Peyer's patch (tissue), 4 donors: ENCODE measurements at places on chromosomes 6 and 20. TPM values are rescaled to one million over a fixed set of nuclear protein-coding genes. Genes with fewer than 3 reads are reported as not detected.

REM1 gene
- total RNA-seq = not detected

SMPD2 gene
- total RNA-seq = 25.2 TPM

RBCK1 gene
- 135 TPM for total RNA-seq

CST7 gene
- 4.7 TPM for total RNA-seq

RAB44 gene
- 3.3 TPM for total RNA-seq

DPM1 gene
- total RNA-seq = 28.4 TPM

RIPOR2 gene
- 5.8 TPM for total RNA-seq

DNA sequence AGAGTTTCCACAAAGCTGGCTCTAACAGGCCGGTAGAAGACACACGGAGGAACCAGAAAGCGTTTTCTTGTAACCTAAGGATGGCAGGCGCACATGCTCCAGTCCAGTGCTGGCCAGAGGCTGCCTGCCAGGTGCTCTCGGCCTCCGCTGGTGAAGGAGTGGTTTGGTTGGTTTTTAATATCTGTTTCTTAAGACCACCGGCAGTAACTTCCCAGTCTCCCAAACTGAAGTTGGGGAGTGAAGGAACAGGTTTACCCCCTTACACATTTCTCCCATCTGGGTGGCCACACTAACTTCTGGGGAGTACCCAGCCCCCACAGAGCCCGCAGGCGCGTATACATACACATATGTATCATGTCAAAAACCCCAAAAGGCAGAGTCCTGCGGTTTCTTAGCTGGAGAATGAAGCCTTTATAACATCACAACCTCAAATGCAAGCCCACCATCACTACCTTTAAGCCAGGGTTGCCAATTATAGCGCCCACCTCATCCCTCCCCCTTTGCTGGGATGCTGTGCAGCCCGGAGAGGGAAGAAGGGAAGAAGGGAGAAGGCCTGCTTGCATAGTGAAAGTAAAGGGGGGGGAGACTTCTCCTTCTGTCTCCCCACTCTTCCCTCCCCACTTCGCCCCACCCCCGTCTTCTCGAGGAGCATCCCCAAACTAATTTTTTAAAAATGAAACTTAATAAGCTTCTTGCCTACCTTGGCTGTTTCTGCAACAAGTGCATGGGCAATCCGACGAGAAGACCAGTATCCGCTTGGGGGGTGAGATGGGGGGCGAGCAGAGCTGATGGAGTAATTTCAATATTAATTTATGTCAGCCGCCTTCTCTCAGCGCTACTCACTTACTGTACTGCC is 1.0 kb downstream of the TRERF1 start:
- peak overlapping the region; percentile 89 for H3K27ac ChIP-seq
- no peaks in the 10 kb centered on the region for H3K27me3 ChIP-seq
- peak; percentile 52 for DNase-seq
- no peaks in the 10 kb centered on the region for H3K36me3 ChIP-seq

DNA sequence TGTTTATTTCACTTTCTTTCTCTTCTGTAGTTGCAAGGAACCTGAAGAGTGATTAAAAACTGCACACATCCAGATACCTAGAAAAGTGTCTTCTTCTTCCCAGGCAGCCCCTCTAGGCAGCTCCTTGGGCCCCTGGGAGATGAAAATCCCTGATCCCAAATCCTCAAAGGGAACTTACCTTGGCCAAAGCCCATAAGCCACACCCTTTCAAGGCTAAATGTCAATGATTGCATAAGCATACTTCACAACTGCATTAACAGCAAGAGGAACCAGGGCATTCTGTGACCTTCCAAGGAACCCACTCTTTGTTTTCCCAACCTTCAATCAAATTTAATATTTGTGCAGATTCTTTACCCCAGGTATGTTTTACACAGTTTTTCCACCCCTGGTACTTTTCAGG is 4.4 kb upstream of the HMGN3 start:
- no peaks in the 10 kb centered on the region for H3K27me3 ChIP-seq
- no peak overlapping the region for H3K4me3 ChIP-seq
- H3K36me3 ChIP-seq = no peaks in the 10 kb centered on the region
- no peaks in the 10 kb centered on the region for H3K4me1 ChIP-seq
- no peak overlapping the region for H3K27ac ChIP-seq

- H3K36me3 ChIP-seq = no peaks in the 10 kb centered on the region
- H3K27ac ChIP-seq = no peak overlapping the region
- DNase-seq = no peak
- no peaks in the 10 kb centered on the region for H3K27me3 ChIP-seq
Observed at GRCh38 chr6:107032051-107032450, 4.1 kb downstream of the MTRES1 start.

- H3K27me3 ChIP-seq = no peaks in the 10 kb centered on the region
- H3K36me3 ChIP-seq = no peaks in the 10 kb centered on the region
- DNase-seq = peak; percentile 38
- no peak overlapping the region for H3K27ac ChIP-seq
Observed at GRCh38 chr6:168293636-168294530, 25.7 kb downstream of the DACT2 start.

GRCh38 chr6:124226396-124226795 is 422.7 kb downstream of the NKAIN2 start:
- no peak overlapping the region for H3K4me3 ChIP-seq
- H3K27me3 ChIP-seq = no peaks in the 10 kb centered on the region
- no peak overlapping the region for H3K27ac ChIP-seq
- H3K36me3 ChIP-seq = no peaks in the 10 kb centered on the region
- H3K4me1 ChIP-seq = no peaks in the 10 kb centered on the region
- DNase-seq = no peak

DNA sequence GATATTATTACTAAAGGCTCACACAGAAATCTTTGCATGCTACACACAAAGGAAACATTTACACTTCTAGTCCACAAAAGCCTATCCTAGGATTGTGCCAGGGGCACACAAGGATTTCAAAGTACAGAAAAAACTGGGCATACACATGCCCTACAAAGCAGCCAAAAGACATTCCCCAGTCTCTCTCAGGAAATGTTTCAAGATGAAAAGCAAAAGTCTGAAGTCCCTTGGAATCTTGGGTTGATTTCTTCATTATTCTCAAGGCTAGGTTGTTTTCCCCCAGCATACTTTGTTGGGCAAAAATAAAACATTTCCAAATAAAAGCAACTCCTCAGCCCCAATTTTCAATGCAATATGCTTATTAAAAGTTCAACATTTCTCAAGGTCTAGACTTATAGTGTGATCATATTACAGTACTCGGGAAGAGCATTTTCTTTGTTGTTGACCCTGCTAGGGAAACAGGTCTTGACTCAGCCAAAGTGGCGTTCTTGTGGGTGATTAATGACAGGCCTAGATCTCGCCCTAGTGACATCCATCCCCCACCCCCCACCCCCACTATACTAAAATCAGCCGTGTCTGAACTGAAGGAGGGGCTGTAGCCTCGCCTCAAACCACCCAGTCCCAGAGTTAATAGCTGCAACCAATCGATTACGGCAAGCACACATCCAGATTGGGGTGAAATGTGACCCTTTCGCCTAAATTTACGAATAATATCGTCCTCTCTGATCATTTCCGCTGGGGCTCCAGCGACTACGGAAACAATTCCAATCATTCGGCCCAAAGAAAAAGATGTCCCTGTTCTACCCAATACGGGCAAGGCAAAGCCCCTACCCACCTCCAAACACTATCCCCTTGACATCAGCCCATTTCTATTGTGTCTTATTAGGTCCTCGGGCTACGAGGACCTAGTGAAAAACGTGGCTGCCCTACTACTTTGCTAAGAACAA is 1.4 kb downstream of the AKIRIN2 start:
- no peaks in the 10 kb centered on the region for H3K27me3 ChIP-seq
- DNase-seq = peak; percentile 36
- H3K4me1 ChIP-seq = no peaks in the 10 kb centered on the region
- no peaks in the 10 kb centered on the region for H3K36me3 ChIP-seq
- H3K4me3 ChIP-seq = peak overlapping the region; percentile 94
- peak overlapping the region; percentile 96 for H3K27ac ChIP-seq

- no peak overlapping the region for H3K4me3 ChIP-seq
- H3K4me1 ChIP-seq = no peaks in the 10 kb centered on the region
- DNase-seq = no peak
- no peaks in the 10 kb centered on the region for H3K27me3 ChIP-seq
- H3K36me3 ChIP-seq = no peaks in the 10 kb centered on the region
- no peak overlapping the region for H3K27ac ChIP-seq
Observed at GRCh38 chr6:27213544-27214125, 33.9 kb upstream of the PRSS16 start.

- H3K27ac ChIP-seq = no peak overlapping the region
- no peaks in the 10 kb centered on the region for H3K4me1 ChIP-seq
- H3K36me3 ChIP-seq = no peaks in the 10 kb centered on the region
- H3K27me3 ChIP-seq = no peaks in the 10 kb centered on the region
Observed at GRCh38 chr6:126091466-126091865, 105.1 kb downstream of the TRMT11 start.

GRCh38 chr20:24576447-24576846 is 107.0 kb downstream of the SYNDIG1 start:
- no peaks in the 10 kb centered on the region for H3K36me3 ChIP-seq
- DNase-seq = no peak
- H3K4me1 ChIP-seq = no peaks in the 10 kb centered on the region
- no peak overlapping the region for H3K4me3 ChIP-seq

DNA sequence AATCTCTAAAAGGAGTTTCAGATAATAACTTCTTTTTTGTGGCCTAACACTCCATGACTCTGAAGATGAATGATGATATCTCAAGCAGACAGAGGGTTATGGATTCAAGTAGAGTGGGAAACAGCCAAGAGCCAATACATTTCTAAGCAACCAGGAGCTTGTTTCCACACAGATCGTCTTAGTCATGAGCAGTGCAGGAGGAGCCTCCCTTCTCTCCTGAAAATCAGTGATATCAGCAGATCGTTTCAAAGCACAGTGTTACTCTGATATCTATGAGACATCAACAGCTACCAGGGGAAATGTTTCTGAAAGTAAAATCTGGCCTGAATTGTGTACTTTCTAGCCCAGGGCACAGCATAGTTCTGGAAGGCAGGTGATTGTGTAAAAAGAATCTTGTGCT is 11.5 kb downstream of the ADGRG6 start:
- DNase-seq = no peak
- no peaks in the 10 kb centered on the region for H3K36me3 ChIP-seq
- no peak overlapping the region for H3K27ac ChIP-seq
- no peaks in the 10 kb centered on the region for H3K27me3 ChIP-seq
- H3K4me3 ChIP-seq = no peak overlapping the region
- H3K4me1 ChIP-seq = no peaks in the 10 kb centered on the region

DNA sequence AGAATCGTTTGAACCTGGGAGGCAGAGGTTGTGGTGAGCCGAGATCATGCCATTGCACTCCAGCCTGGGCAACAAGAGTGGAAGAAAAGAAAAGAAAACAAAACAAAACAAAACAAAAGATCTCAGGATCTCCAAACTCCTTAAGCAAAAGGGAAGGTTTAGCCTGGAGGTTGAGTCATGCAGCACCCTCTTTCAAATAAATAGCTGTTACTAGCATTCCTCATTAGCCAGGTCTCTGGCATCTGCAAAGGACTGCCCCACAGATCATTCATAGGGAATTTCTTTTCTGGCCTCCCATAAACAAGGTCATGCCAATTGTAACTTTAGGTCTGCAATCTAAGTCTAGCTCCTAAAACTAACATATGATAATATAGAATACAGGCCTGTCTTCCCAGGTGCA is 37.2 kb downstream of the EDN1 start:
- no peaks in the 10 kb centered on the region for H3K36me3 ChIP-seq
- no peaks in the 10 kb centered on the region for H3K27me3 ChIP-seq

- no peak overlapping the region for H3K27ac ChIP-seq
- H3K36me3 ChIP-seq = peaks cover 88% of the 10 kb centered on the region
- no peak for DNase-seq
Observed at GRCh38 chr6:30192076-30192475, 21.1 kb downstream of the TRIM26 start.

DNA sequence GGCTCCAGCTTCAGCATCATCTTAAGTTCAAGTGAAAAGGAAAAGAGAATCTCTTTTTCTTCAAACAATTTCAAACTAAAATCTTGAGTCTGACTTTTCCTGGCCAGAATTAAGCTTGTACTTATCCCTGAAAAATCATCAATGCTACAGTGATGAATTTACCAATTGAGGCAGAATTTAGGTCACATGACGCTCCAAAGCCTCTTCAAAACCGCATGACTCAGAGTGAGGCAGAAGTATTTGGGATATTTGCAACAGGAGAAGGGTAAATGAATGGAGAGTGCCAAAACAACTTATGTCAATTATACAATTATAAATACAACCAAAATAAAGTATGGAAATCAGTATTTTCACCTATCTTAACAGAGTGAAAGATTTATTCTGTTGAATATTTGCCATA is 515.5 kb downstream of the COL12A1 start:
- no peaks in the 10 kb centered on the region for H3K4me1 ChIP-seq
- H3K36me3 ChIP-seq = no peaks in the 10 kb centered on the region
- no peaks in the 10 kb centered on the region for H3K27me3 ChIP-seq
- H3K4me3 ChIP-seq = no peak overlapping the region
- DNase-seq = no peak

DNA sequence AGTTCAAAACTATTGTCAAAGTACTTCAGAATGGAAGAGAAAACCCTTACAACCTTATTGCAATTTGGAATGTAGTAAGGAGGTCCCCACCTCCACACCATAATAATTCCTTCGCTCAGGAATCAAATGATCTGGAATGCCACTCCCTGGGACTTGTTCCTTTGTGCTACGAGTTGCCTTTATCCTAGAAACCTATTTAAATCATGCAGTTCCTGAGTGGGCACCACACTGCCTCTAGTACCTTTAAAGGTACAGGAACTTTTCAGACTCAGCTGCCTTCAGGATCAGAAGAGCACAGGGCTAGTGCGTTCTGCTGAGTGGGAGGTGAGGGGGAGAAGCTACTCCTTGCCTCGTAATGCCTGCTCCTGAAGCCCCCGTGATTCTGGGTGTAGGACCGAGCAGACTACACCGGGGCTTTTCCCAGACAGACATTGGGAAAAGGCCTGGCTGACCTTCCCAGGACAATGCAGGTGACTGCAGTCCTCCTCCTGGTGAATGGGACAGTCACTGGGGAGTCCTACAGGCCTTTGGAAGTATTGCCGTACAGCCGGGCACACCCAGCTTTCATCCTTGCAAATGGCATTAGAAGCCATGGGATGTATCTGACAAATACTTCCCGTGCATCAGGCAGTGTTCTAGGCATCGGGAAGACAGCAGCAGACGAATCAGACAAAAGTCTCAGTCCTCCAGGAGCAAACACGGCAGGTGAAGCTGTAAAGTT is 11.8 kb upstream of the TUBB2B start:
- no peak overlapping the region for H3K27ac ChIP-seq
- no peaks in the 10 kb centered on the region for H3K36me3 ChIP-seq
- no peaks in the 10 kb centered on the region for H3K27me3 ChIP-seq
- no peaks in the 10 kb centered on the region for H3K4me1 ChIP-seq
- DNase-seq = no peak
- H3K4me3 ChIP-seq = no peak overlapping the region
